Erythroblast (primary cell): ENCODE measurements at places on chromosomes 2 and 18.

DNA sequence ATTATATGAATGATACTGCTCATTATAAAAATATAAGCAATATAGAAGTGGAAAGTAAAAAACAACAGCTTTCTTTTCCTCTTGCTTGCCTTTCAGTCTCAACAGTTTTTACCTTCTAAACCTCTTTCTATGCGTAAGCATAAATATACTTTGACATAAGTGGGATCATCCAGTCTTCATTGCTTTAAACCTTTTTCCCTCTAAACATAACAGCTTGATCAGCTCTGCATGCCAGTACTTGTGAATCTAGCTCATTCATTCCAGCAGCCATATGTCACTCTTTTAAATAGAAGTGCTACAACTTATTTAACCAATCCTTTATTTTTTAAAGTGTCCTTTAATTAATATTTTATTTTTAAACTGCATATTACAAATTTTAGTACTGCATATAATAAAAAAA lies 88.1 kb downstream of the TTC27 start:
- no peak for DNase-seq

- no peak for DNase-seq
Measured at GRCh38 chr18:25686960-25687500, 335.1 kb upstream of the ZNF521 start.

DNA sequence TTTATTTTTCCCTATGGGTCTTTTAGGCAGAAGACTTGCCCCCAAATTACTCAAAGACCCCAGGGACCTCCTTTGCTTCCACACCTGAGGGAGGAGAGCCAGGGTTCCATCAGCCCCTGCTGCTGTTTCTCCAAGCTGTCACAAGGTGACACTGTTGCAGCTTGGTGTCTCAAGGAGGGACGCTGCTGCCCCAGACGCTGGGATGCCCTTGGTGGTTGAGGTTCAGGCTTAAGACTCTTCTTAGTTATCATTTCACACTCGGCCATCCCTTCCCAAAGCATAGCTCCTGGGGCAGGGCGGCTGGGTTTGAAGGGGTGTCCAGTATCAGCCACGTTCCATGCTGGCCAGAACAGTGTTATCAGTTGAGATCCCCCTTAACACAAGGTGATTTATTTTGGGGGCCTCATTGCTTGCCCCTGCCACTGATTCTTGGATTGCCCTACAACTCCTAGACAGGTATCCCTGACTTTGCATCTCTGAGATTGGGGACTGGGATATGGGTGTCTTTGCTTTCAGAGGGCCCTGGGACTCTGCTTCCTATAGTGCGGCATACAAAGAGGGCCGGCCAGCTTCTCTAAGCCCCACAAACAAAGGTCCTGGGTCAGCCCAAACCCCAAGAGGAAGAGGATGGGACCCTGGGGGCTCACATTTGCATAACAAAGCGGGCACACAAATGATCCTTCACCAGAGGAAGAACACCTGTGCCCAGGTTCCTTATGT lies 22.7 kb downstream of the GPR55 start:
- peak; percentile 75 for DNase-seq

DNA sequence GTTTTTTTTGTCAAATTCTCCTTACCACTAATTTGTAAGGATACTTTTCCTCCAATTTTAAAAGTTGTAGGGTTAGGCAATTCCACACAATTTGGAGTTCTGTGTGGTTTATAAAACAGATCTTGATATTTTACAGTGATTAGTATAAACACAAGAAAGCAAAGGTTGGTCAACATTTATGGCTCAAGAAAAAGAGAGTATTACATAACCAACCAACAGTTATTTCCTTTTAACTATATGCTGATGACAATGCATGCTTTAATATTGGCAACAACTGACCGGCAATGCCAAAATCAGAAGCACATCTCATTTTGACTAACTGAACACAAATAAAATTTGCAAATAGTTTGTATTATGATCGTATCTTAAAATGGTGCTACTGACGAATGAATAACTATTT lies 137.2 kb downstream of the CDH2 start:
- DNase-seq: no peak

DNA sequence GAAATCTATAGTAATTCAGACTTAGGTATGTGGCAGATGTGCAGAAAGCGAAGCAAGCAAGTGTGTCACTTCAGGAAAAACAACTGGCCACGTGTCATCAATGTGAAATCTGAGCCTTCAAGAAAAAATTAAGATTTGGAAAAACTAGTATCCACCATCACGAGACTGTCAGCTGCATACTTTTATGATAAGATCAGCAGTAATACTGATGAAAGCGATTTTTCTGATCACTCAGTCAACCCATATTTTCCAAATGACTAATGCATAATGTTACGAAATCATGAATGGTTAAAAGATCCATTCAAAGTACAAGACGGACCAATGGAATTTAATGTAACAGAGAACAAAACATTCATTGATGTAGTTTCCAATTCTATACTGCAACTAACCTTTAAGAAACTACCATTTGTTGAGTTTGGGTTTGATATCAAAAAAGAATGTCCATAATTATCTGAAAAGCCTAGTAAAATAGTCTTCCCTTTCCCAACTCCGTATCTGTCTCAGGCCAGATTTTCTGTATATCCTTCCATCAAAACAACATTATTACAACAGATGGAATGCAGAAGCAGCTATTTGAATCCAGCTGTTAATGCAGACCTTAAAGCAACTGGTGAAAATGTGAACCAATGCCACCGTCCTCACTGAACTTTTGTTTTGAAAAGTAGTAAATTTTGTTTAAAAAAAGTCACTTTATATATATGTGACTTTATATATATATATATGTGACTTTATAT lies 17.0 kb upstream of the BCL2 start:
- no peak for DNase-seq

DNA sequence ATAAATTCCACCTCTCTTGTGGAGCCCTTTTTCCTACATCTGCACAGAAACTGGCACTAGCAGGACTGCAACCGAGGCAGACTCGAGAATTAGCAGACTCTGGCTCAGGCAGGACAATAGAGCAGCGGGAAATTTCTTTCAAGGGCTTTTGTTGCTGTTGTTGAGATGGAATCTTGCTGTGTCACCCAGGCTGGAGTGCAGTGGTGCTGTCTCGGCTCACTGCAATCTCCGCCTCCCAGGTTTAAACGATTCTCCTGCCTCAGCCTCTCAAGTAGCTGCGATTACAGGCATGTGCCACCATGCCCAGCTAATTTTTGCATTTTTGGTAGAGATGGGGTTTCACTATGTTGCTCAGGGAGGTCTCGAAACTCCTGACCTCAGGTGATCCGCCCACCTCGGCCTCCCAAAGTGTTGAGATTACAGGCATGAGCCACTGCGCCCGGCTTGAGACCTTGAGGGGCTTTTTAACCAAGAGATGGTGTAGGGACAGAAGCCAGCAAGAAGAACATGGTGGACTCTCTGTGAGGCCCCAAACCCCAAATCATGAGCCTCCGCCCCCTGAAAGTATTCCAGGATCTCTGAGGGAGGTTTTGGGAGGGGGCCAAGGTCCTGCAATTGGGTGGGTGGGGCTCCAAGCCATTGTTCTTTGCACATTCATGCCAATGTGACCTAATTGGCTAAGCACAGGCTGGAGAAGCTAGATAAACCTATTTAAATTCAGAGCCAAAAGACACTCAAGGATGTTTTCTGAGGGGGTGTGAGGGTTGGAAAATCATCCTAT lies 68.4 kb upstream of the MSH2 start:
- DNase-seq: peak; percentile 79

DNA sequence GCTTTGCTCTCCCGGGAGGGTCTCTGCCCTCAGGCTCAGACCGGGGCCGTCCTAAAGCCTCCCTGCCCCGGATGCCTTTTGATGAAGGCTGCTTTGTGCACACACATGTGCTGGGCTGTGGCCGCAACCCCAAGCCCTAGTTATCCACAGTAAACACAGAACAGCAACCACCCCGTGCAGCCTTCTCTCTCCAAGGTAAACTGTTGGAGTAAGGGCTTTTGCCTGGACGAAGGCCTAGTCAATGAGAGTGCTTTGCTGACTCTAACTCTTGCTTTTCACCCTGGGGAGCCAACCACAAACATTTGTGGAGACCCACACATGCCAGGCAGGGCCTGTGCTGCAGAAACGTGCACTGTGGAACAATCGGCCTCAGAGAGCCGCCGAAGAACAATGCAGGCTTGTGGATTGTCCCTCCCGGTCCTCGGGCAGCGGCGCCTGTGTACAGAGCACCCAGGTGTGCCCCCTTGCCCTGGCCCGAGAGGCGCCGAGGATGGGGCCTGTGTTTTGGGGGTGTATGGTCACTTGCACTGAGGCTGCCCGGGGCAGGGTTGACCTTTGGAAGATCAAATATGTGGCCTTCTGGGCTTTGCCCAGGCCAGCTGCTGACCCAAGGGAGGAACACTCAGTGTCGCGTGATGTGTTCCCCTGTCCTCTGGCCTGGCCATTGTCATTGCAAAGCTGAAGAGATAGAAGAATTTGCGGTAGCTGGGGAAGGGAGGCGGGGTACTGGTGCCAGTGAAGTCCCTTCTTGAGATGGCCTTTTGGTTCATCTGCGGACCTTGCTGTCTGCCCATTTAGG lies 37.0 kb downstream of the CTIF start:
- no peak for DNase-seq

DNA sequence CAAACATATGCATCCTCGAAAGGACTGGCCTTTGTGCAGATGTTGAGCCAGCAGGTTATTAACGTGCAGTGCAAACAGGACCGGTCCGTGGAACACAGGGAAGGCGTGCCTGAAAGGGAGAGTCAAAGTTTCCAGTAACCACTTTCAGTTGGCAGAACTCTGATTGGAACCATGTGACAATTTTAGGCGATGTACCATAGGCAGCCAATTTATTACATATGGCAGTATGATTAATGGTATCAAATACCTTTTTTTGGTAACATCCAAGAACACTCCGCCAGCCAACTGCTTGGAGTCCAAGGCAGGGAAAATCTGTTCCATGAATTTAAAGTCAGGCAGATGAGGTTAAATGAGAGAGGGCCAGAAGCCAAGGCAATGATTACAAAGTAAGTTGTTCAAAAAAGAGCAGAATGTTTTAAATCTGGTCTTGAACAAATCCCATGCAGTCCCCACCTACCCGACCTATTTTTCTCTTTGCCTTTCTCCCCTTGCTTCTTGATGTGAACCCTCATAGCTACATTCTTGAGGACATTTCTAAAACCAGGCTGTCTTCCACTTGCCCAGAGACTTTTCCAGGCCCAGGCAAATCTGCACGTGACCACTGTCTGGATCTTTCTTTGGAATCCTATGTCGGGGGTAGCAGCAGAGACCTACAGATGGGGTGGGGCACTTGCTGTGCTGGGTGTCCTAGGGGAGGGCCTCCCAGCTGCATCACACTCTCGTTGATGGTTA lies 351.7 kb downstream of the HRH4 start:
- DNase-seq: no peak

DNA sequence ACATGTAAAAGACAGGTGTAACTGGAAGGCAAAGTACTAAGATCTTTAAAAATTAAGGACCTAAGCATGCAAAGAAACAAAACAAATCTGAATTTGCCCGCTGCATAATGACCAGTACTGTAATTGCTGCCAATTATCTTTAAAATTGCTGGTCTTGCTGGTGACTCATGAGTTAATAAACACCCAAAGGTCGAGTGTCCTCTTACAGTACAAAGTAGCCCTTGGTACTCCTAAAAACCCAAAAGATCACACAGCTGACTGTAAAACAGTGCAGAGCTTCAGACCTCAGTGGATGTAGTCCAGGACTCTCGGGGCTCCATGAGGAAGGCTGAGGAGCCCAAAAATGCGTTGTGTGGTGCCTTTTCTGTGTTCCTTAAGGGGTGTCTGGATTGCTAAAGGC lies 308.7 kb downstream of the CNTNAP5 start:
- DNase-seq: no peak

GRCh38 chr18:26419746-26420145 lies 128.6 kb downstream of the KCTD1 start:
- DNase-seq: no peak

- DNase-seq: peak; percentile 75
Measured at GRCh38 chr2:62296832-62297623, 101.1 kb downstream of the B3GNT2 start.

DNA sequence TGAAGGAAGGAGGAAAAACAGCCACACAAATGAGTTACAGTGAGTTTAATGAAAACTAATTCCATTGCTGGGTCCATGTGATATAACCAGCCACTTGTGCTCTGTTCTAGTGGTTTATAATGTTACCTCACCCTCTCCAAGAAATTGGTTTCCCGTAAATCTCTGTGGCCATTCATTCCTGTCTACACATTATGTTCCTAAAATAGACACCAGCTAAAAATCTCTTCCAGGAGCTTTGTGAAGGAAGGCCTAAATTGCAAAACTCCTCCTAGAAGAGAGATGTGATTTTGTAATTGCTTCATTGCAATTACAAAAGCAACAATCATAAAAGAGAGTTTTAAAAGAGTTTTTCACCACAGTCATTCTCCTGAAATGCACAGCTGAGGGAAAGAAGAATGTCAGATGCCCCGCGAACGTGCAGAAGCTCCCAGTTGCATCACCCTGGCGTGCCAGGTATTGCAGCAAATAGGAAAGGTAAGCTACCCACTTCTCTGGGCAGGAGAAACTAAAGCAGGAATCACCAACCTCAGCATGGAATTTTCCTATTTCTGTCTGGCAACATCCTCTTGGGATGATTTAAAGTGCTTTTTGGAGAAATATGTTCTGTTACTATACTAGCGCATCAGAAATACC lies 1.7 kb downstream of the SCN1A start:
- no peak for DNase-seq

GRCh38 chr2:179946810-179947615 lies 60.1 kb downstream of the CWC22 start:
- DNase-seq: no peak

- no peak for DNase-seq
Measured at GRCh38 chr18:75752740-75753263, 325.3 kb upstream of the SMIM21 start.

GRCh38 chr2:119174216-119174992 lies 15.9 kb upstream of the C1QL2 start:
- DNase-seq: peak; percentile 60

DNA sequence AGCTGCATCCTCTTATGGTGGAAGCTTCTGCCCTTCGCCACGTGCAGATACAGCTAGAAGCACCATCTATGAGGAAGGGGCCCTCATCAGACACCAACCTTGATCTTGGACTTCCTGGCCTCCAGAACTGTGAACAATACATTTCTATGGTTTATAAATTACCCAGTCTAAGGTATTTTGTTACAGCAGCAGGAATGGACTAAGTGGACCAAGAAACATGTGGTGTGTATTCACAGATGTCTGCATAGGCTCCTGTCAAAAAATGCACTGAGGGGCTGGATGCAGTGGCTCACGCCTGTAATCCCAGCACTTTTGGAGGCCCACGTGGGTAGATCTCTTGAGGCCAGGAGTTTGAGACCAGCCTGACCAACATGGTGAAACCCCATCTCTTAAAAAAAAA lies 57.5 kb downstream of the STPG4 start:
- DNase-seq: no peak

GRCh38 chr2:74658516-74658915 lies 4.5 kb downstream of the SEMA4F start:
- no peak for DNase-seq
